Neural cell (in vitro differentiated cells): ENCODE measurements at places on chromosomes 5 and 9. TPM values are rescaled to one million over a fixed set of nuclear protein-coding genes. Genes with fewer than 3 reads are reported as not detected.

The MTMR12 gene
- 13.5 and 15.5 TPM in 2 replicates for polyA plus RNA-seq

The TRPM3 gene
- polyA plus RNA-seq, result 1.3 and 2.0 TPM in 2 replicates

The TAF11L3 gene
- not detected in 2 replicates for polyA plus RNA-seq

The PDE6A gene
- not detected in 2 replicates for polyA plus RNA-seq

The MEIKIN gene
- not detected in 2 replicates for polyA plus RNA-seq

The ARHGAP26 gene
- 0.83 and 1.4 TPM in 2 replicates for polyA plus RNA-seq

The LAMC3 gene
- 0.04 TPM in 1 of 2 replicates, not detected in the other for polyA plus RNA-seq

The MELK gene
- 1.8 and 4.7 TPM in 2 replicates for polyA plus RNA-seq

The PCDHGA2 gene
- polyA plus RNA-seq, result 0.21 and 0.26 TPM in 2 replicates

The BSPRY gene
- polyA plus RNA-seq, result not detected in 2 replicates

The SCGB3A2 gene
- polyA plus RNA-seq, result not detected in 2 replicates

The IGIP gene
- 2.9 and 4.4 TPM in 2 replicates for polyA plus RNA-seq

The PCDHGA1 gene
- polyA plus RNA-seq, result 0.19 and 0.50 TPM in 2 replicates

The IL33 gene
- not detected in 2 replicates for polyA plus RNA-seq

The PCDHB2 gene
- polyA plus RNA-seq, result 103 and 105 TPM in 2 replicates

The AHRR gene
- 0.26 and 0.90 TPM in 2 replicates for polyA plus RNA-seq

The MYO10 gene
- 3.1 and 3.2 TPM in 2 replicates for polyA plus RNA-seq

The TXNDC8 gene
- polyA plus RNA-seq, result not detected in 2 replicates

The DPM2 gene
- 30.5 and 44.9 TPM in 2 replicates for polyA plus RNA-seq

The CDC20B gene
- 0.28 TPM in 1 of 2 replicates, not detected in the other for polyA plus RNA-seq

The PCDHB6 gene
- polyA plus RNA-seq, result 1.6 and 1.7 TPM in 2 replicates

The NEUROG1 gene
- polyA plus RNA-seq, result not detected in 2 replicates

The MSH3 gene
- 7.0 and 9.8 TPM in 2 replicates for polyA plus RNA-seq

The NKD2 gene
- polyA plus RNA-seq, result 7.2 and 14.2 TPM in 2 replicates

The LCN12 gene
- 2.9 TPM in 1 of 2 replicates, not detected in the other for polyA plus RNA-seq

The SECISBP2 gene
- polyA plus RNA-seq, result 116 and 121 TPM in 2 replicates

The CD180 gene
- polyA plus RNA-seq, result not detected in 2 replicates

The DPP7 gene
- polyA plus RNA-seq, result 23.3 and 43.3 TPM in 2 replicates

The REEP2 gene
- polyA plus RNA-seq, result 146 and 177 TPM in 2 replicates

The CYLC2 gene
- polyA plus RNA-seq, result not detected in 2 replicates

The FOXD4L3 gene
- polyA plus RNA-seq, result not detected in 2 replicates

The TMEM252 gene
- not detected in 2 replicates for polyA plus RNA-seq

The SLC6A7 gene
- 1.5 and 4.6 TPM in 2 replicates for polyA plus RNA-seq

The FRMPD1 gene
- 0.35 and 0.38 TPM in 2 replicates for polyA plus RNA-seq

The ORM2 gene
- not detected in 2 replicates for polyA plus RNA-seq

The PGM5 gene
- polyA plus RNA-seq, result not detected in 2 replicates

The TOR2A gene
- polyA plus RNA-seq, result 54.1 and 59.7 TPM in 2 replicates

The CEP120 gene
- 30.4 and 33.2 TPM in 2 replicates for polyA plus RNA-seq

The CPEB4 gene
- 37.9 and 42.2 TPM in 2 replicates for polyA plus RNA-seq

The ACO1 gene
- 16.5 and 17.9 TPM in 2 replicates for polyA plus RNA-seq

The CATSPER3 gene
- 0.17 and 0.80 TPM in 2 replicates for polyA plus RNA-seq

The KDM3B gene
- polyA plus RNA-seq, result 58.7 and 60.9 TPM in 2 replicates

The FABP6 gene
- 3.6 TPM in 1 of 2 replicates, not detected in the other for polyA plus RNA-seq

The TAF11L5 gene
- polyA plus RNA-seq, result not detected in 2 replicates

The FGF18 gene
- 1.2 TPM in 1 of 2 replicates, not detected in the other for polyA plus RNA-seq

The TLX3 gene
- polyA plus RNA-seq, result not detected in 2 replicates

The SEMA5A gene
- polyA plus RNA-seq, result 3.2 and 4.3 TPM in 2 replicates

The DMGDH gene
- 0.70 and 0.93 TPM in 2 replicates for polyA plus RNA-seq

The RBM22 gene
- polyA plus RNA-seq, result 65.9 and 67.9 TPM in 2 replicates

The ARHGEF37 gene
- polyA plus RNA-seq, result 0.53 and 0.68 TPM in 2 replicates

The ZBTB26 gene
- 7.0 and 8.5 TPM in 2 replicates for polyA plus RNA-seq

The TMC1 gene
- not detected in 2 replicates for polyA plus RNA-seq

The PPP2R2B gene
- polyA plus RNA-seq, result 246 and 250 TPM in 2 replicates

The ADAMTSL2 gene
- polyA plus RNA-seq, result 0.30 and 0.85 TPM in 2 replicates

The PCDHGC3 gene
- 2.1 and 2.8 TPM in 2 replicates for polyA plus RNA-seq

The PFN3 gene
- not detected in 2 replicates for polyA plus RNA-seq

The C5orf58 gene
- polyA plus RNA-seq, result not detected in 2 replicates

The RPP25L gene
- 27.5 and 31.4 TPM in 2 replicates for polyA plus RNA-seq
